NK-92 treated with Interleukin-12 subunit alpha and Interleukin-12 subunit beta, amount 100 ng/mL, for 24 hours (cell line): ENCODE measurements at places on chromosomes 13 and 19.
A peak's percentile ranks its signal among the peaks of the same experiment; 100 is the strongest.

GRCh38 chr13:83204886-83205285 is 677.4 kb downstream of the SLITRK1 start:
- DNase-seq, result no peak

DNA sequence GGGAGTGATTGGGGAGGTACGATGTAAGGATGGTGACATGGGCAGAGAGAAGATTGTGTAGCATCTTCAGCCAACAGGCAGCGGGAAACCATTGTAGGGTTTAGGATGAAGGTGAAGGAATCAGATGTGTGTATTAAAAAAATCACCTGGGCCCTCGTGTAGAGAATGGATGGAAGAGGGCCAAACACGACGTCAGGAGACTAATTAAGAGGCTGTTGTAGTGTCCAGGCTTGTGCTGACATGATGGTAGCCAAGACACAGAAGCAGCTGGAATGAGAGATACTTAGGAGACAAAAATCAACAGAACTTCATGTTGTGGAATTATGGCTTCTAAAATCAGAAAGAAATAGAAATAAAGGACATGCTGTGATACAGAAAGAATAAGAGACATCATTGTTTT is 41.2 kb upstream of the ARGLU1 start:
- no peak for DNase-seq

- no peak for DNase-seq
Measured at GRCh38 chr13:21676611-21677021, 5.7 kb downstream of the FGF9 start.

GRCh38 chr19:18109733-18110608 is 12.4 kb downstream of the MAST3 start:
- no peak for DNase-seq

GRCh38 chr13:41162151-41162550 is 29.5 kb upstream of the KBTBD6 start:
- DNase-seq, result no peak

DNA sequence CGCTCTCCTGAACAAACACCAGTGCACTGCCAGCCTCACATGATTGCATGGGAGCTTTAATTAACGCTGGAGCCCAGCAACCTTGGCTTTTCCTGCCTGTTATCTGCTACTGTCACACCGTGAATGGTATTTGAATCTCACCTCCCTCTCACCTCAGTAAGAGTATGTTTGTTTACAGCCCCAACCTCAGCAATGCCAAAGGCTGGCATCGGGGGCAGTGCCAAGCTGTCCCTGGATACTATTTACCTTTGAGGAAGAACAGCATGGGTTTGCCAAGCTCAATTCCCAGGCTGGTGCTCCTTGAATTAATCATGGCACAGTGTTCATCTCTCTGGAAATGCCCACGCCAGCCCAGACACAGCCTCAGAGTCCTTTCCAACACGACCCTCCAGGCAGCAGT is 57.2 kb upstream of the SERPINE3 start:
- no peak for DNase-seq

DNA sequence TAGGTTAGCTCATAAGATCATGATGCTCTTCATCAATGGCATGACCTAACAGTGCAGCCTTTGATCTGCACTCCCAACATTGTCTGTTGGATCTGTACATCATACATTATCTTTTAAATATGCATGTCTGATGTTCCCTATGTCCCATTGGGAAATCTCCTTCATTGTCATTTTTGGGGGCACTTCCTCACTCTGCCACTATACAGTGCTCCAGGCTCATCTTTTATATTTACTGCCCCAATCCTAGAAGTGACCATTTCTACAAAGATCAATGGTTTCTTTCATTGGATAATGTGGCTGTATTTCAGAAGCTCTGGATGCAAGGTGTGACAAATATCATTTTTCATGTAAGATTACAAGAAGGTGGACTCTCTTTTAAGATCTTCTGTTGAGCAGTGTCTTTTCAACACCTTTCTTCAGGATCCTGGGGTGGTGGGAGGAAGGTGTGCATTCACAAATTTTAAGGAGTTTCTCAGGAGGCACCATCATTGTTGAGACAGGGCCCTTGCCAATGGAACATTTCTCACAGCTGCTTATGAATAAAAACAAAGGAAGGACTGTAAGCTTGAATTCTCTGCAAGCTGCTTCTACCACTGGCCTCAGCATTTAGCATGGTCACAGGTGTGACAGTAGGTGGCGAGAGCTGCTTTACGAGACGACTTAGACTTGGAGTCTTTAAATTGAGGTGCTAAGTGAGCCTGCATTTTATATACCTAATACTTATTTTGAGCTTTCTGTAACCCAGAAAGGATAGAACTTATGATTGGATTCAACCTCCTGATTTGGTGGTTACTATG is 403.0 kb downstream of the LMO7 start:
- DNase-seq, result no peak

GRCh38 chr19:7779631-7780486 is 16.8 kb downstream of the CLEC4M start:
- no peak for DNase-seq

GRCh38 chr13:108985166-108985565 is 355.8 kb downstream of the MYO16 start:
- no peak for DNase-seq

DNA sequence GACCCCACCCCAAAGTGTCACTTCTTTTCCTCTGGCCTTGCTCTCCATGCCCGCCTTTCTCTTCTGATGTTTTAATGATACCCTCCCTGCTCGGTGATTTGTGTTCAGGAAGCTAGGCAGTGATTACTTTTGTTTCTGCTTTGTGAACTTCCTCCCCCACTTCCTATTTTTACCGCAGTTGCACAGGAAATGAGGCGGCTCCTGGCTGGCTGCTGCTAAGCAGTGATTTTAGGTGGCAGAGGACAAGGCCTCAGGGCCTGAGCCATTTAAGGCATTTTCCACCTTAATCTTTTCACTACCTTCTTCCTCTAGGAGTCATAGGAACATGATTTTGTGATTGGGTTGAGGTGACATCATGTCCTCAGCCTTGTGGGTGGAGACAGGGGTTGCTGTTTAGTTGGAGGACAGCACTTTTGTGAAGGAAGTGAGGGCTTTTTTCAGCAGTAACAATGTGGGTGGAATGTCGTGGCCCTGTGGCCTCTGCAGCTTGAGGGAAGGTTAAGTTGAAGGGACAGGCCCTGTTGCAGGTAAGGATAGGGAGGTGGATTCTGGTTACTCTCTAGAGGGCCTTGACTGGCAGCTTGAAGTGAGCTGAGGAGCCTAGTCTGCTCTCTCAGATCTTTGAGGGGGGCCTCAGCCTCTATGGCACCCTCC is 15.7 kb downstream of the GARRE1 start:
- peak; percentile 30 for DNase-seq

GRCh38 chr13:98223741-98224140 is 46.7 kb upstream of the RNF113B start:
- no peak for DNase-seq

DNA sequence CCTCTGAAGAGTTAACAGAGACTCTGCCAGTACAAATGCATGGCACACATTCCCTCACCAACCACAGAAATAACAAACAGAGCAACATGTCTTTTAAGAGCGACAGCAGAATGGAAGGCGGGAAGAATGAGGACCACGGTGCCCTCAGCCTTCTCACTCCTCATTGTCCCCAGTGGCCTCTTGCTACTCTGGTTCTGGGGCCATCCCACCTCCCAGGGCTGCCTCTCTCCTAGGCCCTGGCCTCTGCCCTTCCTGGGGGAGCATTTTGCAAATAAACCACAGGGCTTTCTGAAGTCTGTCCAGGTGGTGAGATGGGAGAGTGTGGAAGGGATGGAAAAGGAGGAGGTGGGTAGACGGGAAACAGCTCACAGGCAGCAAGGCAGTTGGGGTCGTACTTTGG is 28.3 kb downstream of the CYP2B6 start:
- no peak for DNase-seq

DNA sequence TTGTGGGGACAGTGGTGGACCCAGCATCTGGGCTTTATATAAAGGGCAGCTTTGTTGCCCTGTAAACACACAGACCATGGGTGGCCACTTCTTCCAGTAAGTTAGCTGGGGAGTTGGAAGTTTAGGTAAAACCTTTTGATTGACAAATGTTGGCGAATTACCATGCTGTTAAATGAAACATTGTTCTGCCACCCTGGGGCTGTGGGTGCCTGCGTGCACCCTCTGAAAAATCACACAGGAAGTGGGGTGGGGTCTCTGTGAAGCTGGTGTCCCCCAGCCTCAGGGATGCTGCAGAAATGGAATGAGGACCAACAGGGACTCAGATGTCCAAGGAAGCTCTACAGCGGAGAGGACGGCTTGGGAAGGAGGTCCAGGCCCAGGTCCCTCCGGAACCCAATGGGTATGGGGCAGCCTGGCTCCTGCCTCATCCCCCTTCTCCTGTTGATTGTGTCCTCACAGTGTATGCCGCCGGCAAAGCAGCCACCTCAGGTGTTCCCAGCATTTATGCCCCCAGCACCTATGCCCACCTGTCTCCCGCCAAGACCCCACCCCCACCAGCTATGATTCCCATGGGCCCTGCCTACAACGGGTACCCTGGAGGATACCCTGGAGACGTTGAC is 2.8 kb upstream of the USF2 start:
- no peak for DNase-seq

GRCh38 chr13:37418490-37418889 is 180.1 kb downstream of the POSTN start:
- no peak for DNase-seq

- no peak for DNase-seq
Measured at GRCh38 chr19:56071151-56071550, 49.9 kb downstream of the ZNF787 start.

GRCh38 chr13:75691183-75691582 is 55.1 kb downstream of the LMO7 start:
- no peak for DNase-seq
